Fibroblast of skin of right biceps (primary cell): ENCODE measurements at places on chromosomes 5 and 9.

DNA sequence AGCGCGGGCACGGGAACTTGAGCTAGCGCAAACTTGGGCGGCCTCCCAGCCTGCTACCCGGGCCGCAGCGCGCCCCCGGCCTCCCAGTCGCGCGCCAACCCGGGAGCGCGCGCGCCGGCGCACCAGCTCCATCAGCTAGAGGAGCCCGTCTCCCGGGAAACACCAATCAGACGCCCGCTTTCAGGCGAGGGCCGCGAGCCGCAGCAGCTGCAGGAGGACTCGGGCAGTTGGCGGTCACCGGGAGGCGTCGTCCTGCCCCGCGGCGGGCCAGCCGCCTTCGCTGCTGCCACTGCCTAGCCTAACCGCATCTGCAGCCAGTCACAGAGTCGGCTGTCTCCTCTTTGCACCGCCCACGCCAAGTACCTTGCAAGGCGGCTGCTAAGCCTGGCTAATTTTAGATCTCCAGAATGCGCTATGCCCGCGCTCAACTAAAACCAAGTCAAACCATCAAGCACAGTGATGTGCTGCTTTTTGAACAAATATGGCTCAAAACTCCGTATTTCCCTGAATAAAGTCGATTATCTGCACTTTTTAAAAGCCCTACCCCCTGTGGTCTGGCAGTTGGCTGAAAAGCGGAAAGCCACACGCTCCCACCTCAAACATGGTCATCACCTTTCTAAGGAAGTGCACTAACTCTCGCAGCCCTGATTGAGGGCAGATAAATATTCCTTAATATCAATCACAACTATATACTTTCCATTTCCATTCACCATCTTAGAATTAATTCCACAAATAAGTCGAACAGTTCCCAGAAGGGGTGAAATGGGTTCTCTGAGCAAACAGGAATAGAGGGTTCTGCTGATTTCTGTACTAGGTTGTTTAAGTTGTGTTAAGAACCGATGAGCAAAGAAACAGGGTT is 221.8 kb downstream of the MEF2C start:
- DNase-seq: peak; percentile 81

DNA sequence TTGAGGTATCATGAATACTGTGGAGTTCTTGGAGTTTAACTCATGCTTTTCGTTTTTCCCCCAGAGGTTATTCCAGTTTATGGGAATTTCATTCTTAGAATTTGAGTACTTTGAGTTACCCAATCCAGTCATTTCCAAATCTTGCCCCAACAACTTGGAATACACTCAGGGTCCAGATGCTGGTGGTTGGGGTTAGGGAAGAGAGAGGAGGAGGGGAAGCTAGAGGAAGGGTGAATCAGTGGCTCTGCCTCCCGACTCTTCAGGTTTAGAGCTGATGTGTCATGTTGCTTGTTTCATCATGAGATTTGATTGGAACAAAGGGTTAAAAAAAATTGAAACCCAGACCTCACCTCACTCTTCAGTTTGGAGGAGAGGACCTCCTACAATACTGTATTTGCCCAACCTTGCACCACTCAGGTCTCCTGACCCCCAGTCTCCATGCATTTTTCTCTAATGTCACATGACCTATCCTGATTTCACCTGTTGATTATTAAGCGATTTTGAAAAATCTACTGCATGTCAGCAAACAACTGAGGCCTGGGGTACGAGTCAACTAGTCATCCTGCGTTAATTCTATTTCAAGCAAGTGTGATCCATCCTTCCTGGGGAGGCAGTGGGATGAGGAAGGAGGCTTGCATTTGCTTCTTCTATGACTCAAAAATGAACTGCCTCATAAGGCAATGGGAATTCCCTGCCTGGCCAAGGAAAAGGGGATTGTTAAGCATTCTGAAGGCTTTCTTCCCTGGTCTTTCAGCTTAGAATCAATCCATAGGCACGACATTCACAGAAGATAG is 6.2 kb upstream of the SLC1A3 start:
- DNase-seq: peak; percentile 89

DNA sequence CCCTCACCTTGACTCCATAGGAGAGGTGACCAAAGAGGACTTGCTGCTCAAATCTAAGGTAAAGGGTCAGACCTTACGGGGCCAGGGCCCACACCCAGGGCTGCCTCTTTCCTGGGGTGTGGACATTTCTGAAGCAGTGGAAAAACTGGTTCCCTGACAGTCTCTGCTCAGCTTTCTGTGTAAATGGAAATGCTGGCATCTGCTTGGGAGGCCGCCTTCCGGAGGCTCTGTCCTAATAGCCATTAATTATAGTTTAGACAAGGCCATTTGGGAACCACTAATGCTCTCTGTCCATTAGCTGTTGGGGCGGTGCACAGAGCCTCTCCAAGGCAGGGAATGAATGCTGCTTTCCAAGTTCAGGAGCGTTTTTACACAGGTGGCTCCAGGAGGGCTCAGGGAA is 17.3 kb downstream of the USP20 start:
- no peak for DNase-seq

GRCh38 chr5:12883395-12883794 is 979.1 kb upstream of the CTNND2 start:
- no peak for DNase-seq

DNA sequence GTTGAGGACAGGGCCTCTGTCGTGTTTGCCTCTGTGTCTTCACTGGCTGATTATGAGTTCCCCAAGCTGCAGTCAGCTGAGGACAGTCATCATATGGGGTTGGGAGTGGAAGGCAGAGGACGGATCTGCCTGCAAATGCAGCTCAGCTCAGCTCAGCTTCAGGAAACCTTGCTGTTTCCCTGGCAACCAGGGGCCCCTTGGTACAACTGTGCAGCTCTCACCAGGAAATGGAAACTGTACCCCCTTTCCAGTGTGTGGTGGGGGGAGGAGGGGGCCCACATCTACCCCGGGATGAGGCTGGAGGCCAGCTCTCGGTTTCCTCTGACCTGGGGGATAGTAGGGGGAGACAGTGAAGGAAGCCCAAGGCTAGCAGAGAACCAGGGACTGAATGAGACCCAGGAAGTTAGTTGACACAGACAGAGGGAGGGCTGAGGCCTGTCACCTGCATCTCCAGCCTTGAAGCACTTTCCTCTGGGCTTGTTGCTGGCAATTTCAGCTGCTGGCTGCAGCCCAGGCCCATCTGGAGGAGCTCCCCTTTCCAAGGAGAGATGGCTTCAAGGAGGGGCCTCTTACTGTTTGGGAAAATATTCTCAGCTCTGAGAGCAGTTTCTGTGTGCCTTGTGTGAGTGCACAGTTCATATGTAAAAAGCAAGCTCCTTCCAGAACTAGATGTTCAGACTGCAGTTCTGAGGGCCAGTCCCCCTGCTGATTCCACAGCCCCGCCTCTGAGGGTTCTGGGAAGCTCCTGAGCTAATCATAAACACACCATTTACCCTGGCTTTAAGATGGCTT is 6.9 kb downstream of the ANXA6 start:
- peak; percentile 39 for DNase-seq

GRCh38 chr9:114924327-114924726 is 6.1 kb downstream of the TNFSF8 start:
- no peak for DNase-seq

DNA sequence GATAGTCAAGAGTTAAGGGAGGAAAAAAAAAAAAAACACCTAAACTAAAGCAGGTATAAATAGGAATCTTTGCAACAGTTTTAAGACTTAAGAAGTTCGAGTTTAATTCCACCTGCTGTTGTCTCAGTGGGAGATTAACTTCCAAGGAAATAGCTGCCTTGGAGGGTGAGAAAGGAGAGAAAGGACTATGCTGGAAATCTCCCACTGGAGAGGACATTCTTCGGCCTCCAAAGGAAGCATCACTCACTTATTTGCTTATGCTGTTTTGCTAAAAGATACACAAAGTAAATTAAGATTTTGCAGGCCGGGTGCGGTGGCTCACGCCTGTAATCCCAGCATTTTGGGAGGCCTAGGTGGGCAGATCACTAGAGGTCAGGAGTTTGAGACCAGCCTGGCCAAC is 317.9 kb upstream of the MPDZ start:
- DNase-seq: no peak

DNA sequence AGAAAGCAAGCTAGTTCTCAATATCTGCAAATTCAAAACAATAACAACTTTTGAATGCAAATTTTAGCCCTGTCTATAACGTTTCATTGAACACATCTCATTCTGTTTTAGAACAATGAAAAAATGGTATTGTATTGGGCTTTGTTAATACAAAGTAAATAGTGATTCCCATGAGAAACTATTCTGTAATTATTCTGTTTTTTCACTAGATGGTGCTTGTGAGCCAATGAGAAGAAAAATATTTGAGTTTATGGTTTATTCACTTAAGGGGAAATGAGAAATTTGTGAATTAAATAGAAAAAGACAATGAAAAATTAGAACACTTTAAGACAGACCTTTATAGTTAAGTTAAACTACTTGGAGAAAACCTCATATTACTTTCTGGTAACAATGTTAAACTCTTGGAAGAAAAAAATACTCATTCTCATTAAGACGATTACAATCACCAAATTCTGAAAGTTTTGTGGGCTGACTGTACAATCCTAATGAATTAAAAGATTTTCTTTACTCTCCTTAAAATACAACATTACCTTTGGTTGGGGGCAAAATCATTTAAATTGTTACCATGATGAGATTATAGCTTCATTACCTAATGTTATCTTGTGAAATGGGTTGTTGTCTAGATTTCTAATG is 127.0 kb downstream of the NNT start:
- DNase-seq: peak; percentile 30

- DNase-seq: no peak
Measured at GRCh38 chr5:1050423-1051365, 42.1 kb downstream of the NKD2 start.

GRCh38 chr5:14353726-14354474 is 210.8 kb downstream of the TRIO start:
- DNase-seq: peak; percentile 21

DNA sequence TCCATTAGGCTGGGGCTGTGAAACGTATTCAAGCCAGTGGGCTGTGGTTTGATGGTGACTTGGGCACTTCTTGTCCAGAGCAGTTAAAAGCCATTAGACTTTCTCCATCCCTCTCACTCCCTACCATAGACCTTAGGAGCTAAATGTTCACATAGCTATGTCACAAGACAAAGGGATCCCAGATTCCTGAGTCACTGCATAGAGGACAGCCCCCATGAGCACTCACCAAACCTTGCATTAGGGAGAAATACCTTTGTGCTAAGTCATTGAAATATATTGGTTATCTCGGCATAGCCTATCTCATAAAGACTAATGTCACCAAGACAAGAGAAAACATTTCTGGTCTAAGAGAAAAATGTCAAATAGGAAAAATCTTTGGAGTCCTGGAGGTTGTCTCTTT is 104.3 kb downstream of the TRPM6 start:
- DNase-seq: peak; percentile 87

DNA sequence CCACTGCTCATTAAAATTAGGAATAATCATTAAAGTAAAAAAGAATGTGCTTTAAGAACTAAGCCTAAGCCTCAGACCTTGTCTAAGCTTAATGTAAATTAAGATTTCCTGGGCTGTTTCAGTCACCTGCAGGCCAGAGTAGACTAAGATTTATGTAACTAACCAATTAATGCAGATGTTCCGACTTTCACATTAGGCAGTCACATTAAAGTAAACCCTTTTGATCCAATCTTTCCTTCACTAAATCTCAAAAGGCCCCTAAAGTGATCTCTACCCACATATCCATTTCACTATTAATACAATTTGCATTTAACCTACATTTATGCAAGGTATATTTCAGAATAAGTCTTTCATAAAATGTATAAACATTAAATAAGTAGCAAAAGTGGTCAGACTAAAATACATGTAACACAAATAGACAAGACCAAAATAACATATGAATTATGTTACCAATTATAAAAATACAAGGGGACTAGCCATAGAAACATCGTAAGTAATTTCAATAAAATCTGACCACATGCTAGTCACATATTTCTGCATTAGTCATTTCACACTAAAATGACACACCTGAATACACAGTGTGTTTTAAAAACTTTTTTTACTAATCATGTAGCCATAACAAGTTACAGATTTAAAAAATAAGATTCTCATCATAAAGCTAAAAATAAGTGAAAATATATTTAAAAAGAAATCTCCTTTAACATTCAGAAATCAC is 7.7 kb downstream of the NR3C1 start:
- DNase-seq: no peak

DNA sequence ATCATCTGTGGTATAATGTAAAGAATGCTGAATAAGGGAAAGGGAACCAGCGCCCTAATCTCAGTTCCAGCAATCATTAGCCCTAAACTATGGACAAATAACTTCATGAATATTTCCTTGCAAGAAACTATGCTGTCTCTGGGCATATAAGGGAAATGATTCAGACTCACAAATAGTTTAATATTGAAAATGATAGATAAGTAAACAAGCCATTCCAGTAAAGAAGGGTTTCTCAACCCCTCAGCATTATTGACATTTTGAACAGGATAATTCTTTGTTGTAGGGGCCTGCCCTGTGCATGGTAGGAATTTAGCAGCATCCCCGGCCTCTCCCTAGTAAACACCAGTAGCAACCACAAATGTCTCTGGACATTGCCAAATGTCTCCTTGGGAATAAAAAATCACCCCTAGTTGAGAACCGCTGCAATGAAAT is 23.8 kb downstream of the C5 start:
- peak; percentile 31 for DNase-seq

- no peak for DNase-seq
Measured at GRCh38 chr9:128389395-128390149, 18.4 kb downstream of the URM1 start.

- DNase-seq: no peak
Measured at GRCh38 chr5:14341571-14342230, 198.6 kb downstream of the TRIO start.

GRCh38 chr9:4235420-4235819 is 64.4 kb downstream of the GLIS3 start:
- DNase-seq: no peak

- no peak for DNase-seq
Measured at GRCh38 chr9:33246269-33246860, 6.4 kb downstream of the SPINK4 start.

GRCh38 chr9:75657015-75657414 is 233.5 kb upstream of the PCSK5 start:
- DNase-seq: no peak

DNA sequence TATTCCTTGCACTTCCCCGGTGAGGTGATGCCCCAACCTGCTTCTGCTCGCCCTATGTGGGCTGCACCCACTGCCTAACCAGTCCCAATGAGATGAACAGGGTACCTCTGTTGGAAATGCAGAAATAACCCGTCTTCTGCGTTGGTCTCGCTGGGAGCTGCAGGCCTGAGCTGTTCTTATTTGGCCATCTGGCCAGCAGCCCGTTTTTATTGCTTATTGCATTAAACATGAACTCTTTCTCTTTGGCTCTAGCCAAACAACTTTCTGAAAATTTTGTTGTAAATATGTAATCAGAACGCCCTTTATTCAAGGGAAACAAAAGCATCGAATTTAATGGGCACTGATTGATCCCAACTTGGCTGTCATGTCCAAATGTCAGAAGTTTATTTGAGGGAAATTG is 124.7 kb upstream of the FTMT start:
- DNase-seq: no peak

- DNase-seq: peak; percentile 97
Measured at GRCh38 chr5:32027717-32028458, 146.2 kb downstream of the GOLPH3 start.

- no peak for DNase-seq
Measured at GRCh38 chr9:21081451-21081850, 3.7 kb upstream of the IFNB1 start.

GRCh38 chr5:7242118-7242710 is 153.7 kb upstream of the ADCY2 start:
- DNase-seq: no peak
